CD4-positive, alpha-beta T cell treated with Interleukin-21 for 1 hour (primary cell): ENCODE measurements at places on chromosomes 13 and 19.

GRCh38 chr19:33416307-33417215 lies 43.1 kb downstream of the CEBPG start:
- peak; percentile 65 for DNase-seq

DNA sequence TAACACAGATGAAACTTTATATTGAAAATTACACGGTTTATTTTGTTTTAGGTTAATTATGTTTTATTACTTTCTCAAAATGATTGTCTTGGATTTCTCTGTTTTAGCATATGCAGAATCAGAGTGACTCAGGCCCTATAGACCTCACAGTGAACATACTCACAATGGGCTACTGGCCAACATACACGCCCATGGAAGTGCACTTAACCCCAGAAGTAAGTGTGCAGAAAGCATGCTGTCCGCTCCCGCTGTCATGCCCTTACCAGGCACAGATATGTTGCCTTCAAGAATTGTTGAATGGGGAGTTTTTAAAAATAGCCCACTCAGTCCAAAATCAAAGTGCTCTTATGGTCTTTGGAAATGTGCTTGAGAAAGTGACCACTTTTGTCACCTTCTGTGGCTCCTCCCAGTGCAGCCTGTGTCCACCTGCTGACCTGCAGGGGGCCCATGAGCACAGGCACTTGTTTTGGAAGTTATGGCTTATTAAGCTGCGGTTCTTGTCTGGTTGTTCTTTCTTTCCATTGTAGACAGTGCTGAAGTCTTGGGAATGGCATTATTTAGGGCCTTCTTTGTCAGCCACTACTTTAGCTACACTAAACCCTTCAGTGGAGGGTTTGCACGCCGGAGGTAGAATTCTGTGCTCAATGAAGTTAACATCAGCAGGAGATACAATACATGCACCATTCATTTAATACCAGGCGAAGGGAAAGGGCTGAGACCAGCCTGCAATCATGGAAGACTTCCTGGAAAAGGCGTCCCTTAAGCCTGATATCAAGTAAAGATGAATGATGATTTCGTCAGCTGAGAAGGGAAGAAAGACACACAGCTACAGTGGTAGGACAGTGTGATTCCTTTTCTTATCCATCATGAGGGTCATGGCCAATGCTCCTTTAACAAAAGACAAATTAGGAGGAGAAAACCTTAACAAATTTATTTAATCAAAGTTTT lies 36.7 kb downstream of the CUL4A start:
- DNase-seq, result no peak

DNA sequence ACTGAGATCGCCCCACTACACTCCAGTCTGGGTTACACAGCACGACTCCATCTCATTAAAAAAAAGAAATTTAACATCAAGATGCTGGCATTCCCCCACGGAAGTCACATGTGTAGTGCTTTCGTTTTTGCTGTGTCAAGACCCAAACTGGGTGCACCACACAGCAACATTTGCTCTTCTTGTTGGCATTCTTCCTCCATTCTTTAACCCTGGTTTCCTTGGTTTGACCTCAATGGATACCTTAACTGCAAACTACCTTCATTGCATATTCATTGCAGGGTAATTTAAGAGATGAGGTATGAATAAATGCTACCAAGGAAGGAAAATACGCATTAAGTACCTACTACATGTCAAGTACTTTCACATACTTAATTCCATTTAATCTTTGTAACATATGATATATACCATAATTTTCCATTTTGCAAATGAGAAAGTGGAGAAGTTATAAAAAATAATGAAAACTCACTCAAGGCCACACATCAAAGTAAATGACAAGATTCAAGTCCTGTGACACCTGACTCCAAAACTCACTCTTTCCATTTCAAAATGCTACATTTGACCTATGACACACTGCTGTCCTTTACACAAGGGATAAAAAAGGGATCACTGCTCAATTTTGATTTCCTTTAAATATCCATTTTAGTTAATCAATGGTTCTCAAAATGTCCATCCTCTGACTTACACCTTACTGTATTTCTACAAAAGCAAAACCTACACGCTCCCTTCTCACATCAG lies 59.2 kb downstream of the STK24 start:
- DNase-seq, result peak; percentile 71

GRCh38 chr13:76164290-76164689 lies 528.2 kb downstream of the LMO7 start:
- DNase-seq, result no peak

DNA sequence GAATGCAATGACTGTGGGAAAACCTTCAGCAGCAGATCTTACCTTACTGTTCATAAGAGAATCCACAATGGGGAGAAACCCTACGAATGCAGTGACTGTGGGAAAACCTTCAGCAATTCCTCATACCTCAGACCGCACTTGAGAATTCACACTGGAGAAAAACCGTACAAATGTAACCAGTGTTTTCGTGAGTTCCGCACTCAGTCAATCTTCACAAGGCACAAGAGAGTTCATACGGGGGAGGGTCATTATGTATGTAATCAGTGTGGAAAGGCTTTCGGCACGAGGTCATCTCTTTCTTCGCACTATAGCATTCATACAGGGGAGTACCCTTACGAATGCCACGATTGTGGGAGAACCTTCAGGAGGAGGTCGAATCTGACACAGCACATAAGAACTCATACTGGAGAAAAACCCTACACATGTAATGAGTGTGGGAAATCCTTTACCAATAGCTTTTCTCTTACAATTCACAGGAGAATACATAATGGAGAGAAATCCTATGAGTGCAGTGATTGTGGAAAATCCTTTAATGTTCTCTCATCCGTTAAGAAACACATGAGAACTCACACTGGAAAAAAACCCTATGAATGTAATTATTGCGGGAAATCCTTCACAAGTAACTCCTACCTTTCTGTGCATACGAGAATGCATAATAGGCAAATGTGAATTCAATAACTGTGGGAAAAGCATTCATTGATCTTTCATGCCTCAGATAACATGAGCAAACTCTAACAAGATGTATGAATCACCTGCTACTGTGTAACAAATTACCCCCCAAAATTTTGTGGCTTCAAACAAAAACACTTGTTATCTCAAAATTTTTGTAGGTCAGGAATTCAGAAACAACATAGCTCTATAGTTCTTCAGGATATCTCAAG lies 13.8 kb downstream of the ZNF557 start:
- no peak for DNase-seq

- no peak for DNase-seq
These were observed 10.7 kb downstream of the SBNO2 start for GRCh38 chr19:1163283-1163933.

DNA sequence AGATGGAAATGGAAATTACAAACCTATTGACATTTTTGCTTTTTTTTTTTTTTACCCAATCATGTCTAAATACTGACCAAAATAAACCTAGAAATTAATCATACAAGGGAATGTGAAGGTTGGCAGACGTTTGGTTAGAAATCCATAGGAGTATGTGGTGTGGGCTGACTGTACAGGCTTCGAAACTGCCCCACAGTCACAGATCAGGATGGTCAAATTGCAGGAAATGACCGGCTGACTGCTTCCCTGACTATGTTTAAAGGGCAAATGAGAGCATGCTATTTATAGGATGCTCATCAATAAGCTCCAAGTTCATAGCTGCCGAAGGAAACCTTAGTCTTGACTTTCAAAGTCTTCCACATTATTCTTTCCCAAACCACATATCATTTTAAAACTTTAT lies 118.4 kb downstream of the COG6 start:
- no peak for DNase-seq

DNA sequence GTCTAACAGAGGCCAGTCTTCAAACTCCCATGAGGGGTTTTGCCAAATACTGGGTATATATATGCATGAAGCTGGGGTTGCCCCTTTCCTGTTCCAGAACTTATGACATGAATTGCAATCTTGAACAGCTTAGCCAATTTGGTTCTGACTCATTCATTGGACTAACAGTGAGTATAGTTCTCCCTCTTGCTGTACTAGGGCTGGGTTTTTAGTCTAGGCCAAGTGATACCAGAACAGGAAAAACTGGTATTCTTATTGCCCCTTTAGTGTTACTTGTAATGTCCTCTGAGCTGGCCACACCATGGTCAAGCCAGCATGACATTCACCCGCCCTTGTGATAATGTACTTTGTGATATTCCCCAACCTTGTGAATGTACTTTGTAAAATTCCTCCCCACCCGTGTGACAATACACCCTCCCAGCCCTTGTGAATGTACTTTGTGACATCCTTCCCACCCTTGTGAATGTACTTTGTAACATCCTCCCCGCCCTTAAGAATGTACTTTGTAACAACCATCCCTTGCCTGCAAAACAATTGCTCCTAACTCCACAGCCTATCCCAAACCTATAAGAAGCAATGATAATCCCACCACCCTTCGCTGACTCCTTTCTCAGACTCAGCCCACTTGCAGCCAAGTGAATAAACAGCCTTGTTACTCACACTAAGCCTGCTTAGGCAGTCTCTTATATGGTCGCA lies 26.9 kb downstream of the ZNF846 start:
- no peak for DNase-seq

- no peak for DNase-seq
These were observed 18.8 kb downstream of the GARRE1 start for GRCh38 chr19:34273121-34273520.

- DNase-seq, result peak; percentile 17
These were observed 1.8 kb downstream of the FGF14 start for GRCh38 chr13:102399791-102400674.

- no peak for DNase-seq
These were observed 4.6 kb downstream of the IGFL4 start for GRCh38 chr19:46035986-46036743.

GRCh38 chr13:112890316-112891145 lies 78.5 kb upstream of the MCF2L start:
- no peak for DNase-seq

GRCh38 chr19:48992581-48993174 lies 431 bp downstream of the GYS1 start:
- no peak for DNase-seq

DNA sequence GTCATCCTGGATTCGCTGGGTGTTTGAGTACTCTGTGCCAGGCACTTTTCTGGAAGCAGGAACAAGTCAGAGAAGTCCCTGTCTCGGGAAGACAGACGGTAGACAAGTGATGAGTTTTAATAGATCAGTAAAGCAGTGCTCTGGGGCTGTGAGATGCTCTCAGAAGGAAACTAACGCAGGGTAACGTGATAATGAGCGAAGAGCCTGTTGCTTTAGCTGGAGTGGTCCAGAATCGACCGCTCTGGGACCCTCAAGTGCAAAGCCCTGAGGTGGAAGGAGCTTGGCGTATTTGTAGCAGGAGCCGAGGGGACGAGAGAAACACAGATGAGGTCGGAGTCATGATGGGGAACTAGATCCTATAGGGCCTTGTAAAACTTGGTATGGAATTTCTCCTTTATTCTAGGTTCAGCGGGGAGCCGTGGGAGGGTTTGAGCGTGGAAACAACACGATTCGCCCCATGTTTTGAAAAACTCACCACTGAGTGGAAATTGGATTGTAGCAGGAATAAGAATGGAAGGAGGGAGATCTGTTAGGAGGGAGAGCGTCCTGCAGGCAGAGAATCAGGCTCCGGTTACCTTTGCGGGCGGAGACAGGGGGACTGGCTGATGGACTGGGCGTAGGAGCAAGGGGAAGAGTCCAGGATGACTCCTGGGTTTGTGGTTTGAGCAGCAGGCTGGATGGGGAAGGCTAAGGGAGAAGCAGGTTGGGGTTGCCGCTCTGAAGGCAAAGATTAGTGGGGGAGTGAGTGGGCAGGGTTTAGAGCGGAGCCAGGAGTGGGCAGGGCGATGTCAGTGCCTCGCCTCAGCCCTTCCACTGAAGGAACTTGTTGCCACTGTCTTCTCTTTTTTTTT lies 763 bp downstream of the POLD1 start:
- no peak for DNase-seq

- DNase-seq, result no peak
These were observed 106.0 kb downstream of the KDM4B start for GRCh38 chr19:5074830-5075394.

DNA sequence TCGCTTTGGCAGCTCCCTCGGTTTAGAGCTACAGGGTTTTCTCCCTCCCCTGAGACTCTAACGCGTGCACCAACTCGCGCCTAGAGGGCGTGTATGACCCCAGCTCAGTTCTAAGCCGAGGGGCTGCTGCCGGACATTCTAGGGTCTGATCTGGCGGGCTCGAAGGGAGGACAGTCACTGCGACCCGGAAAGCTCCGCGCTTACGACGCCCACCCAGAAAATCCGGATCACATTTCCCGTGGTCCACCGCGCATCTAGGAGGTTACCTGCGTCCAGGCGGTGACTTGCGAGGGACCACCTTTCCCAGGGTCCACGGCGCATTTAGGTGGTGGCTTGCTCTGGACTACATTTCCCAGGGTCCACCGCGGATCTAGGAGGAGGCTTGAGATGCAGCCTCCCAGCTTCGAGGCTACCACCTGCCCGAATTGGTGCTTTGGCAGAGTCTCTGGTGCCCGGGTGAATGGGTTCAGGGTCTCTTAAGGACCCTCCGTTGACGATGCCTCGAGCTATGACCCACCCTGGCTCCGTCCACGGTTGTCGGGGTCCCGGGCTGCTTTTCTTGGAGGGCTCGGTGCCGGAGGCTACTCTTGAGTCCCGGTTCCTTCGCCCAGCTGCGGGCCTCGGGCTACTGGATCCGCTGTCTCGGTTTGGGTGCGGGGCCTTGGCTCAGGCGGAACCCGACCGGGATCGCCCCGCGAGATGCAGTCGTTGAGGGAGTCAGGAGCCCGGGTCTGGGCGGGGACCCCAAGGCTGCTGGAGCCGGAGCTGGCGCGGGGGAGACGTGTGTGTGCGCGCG lies 30.5 kb downstream of the ZNF146 start:
- no peak for DNase-seq

- DNase-seq, result no peak
These were observed 13.7 kb downstream of the LGALS7 start for GRCh38 chr19:38759590-38760003.

DNA sequence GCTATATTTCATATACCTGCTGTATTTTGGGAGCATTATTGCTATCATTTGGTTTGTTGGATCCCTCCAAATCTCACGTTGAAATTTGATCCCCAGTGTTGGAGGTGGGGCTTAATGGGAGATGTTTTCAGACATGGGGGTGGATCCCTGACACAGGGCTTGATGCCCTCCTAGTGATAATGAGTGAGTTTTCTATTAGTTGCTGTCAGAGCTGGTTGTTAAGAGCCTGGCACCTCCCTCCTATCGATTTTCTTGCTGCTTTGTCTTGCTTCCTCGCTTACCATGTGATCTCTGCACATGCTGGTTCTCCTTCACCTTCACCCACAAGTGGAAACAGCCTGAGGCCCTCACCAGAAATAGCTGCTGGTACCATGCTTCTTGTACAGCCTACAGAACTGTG lies 259.9 kb upstream of the STARD13 start:
- no peak for DNase-seq

DNA sequence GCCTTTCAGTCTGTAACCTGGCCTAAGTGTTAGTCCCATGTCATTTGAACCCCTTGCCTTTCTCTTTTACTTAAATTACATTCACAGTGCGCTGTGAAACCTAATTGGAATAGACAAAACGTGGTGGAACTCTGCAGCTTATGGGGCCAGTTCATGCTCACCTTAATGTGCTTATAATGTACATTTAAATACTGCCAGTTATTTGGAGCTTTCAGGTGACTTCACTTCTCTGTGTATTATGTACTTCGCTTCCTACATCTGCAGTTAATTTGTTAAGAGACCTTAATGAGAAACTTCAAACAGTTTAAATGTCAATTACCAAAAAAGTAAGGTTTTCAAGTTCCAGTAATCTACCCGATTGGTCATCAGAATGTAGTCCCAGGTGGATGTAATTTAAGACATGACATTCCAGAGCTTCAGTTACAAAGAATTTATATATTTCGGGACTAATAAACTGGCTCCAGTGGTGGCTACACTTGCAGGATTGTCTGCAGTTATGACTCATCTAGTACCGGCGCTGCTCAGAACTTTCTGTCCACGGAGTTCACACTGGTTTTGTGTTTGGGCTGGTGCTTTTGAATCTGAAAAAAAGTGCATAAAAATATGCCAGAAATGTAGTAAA lies 125.3 kb downstream of the TM9SF2 start:
- no peak for DNase-seq
